A375 (cell line): ENCODE measurements at places on chromosomes 1 and 21. TPM values are rescaled to one million over a fixed set of nuclear protein-coding genes. Genes with fewer than 3 reads are reported as not detected.

The OR2T29 gene
- total RNA-seq = not detected in 2 replicates

The AQP10 gene
- not detected in 2 replicates for total RNA-seq

The IGFN1 gene
- total RNA-seq = 0.32 and 0.49 TPM in 2 replicates

The TSSK3 gene
- 1.3 and 1.5 TPM in 2 replicates for total RNA-seq

The FHAD1 gene
- 0.16 and 0.30 TPM in 2 replicates for total RNA-seq

The CAPN9 gene
- total RNA-seq = not detected in 2 replicates

The VANGL2 gene
- 1.3 and 1.4 TPM in 2 replicates for total RNA-seq

The DDX20 gene
- total RNA-seq = 26.7 and 31.0 TPM in 2 replicates

The RNF220 gene
- total RNA-seq = 118 and 133 TPM in 2 replicates

The COL8A2 gene
- 1.1 and 1.3 TPM in 2 replicates for total RNA-seq

The CFHR5 gene
- total RNA-seq = not detected in 2 replicates

The GJA9 gene
- not detected in 2 replicates for total RNA-seq
